ENCODE measurements at places on chromosomes 12 and 14.

DNA sequence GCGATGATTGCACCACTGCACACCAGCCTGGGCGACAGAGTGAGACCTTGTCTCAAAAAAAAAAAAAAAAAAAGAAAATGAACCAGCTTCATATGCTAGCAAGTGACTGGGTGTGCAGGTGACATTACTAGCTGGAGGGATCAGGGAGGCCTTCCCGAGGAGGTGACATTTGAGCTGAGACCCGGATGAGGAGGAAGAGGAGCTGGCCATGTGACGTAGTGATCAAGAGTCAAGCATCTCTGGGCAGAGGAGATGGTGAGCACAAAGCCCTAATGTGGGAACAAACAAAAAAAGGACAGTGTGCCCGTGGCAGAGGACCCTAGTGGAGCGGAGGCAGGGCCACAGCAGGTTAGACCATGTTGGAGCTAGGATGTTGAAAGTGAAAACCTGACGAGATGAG is 3.5 kb upstream of the PTPN6 start:
- no peak for DNase-seq

GRCh38 chr12:66279123-66279712 is 23.1 kb upstream of the HELB start:
- no peak for DNase-seq

DNA sequence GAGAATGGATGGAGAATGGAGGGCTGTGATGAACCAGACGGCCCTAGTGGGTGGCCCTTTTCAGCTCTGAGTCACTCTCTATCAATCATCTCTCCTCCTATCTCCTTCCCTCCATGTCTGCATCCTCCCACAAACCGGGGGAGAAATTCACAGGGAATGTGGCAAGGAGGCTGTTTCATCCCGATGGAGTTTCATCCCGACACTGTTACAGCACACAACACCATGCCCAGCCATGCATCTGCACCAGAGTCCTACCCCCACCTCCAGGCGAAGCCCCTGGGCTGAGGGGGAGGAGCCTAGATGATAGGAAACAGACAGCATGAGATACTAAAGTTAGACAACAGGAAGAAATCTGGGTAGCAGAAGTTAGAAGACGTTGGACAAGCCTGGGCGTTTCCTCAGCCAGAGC is 20.8 kb downstream of the SLC8B1 start:
- DNase-seq = no peak

GRCh38 chr12:51401020-51401419 is 9.8 kb upstream of the GALNT6 start:
- DNase-seq = no peak

- DNase-seq = no peak
These were observed 50.4 kb downstream of the ITPR2 start for GRCh38 chr12:26782372-26783130.

GRCh38 chr12:76402259-76402658 is 54.0 kb upstream of the BBS10 start:
- no peak for DNase-seq

- no peak for DNase-seq
These were observed 35.4 kb downstream of the SPTLC2 start for GRCh38 chr14:77580964-77581505.

GRCh38 chr12:124771462-124772288 is 92.0 kb downstream of the SCARB1 start:
- DNase-seq = peak; percentile 77

DNA sequence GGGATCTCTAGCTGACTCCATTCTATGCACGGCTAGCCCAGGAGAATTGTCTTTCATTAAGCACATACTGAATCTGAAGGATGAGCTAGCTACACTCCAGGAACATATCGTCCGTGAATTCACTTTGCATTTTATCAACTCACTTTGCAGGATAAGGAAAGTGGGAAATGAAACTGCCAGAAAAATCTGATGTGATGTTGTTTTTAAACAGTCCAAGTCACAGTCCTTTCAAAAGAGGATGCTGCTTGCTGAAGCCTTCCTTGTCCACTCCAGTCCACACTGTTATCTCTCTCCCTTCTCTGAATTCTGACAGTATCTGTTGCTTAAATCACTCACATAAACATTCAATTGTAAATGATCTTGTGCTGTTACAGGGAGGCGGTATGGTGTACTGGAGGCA is 12.7 kb upstream of the TMCC3 start:
- no peak for DNase-seq

DNA sequence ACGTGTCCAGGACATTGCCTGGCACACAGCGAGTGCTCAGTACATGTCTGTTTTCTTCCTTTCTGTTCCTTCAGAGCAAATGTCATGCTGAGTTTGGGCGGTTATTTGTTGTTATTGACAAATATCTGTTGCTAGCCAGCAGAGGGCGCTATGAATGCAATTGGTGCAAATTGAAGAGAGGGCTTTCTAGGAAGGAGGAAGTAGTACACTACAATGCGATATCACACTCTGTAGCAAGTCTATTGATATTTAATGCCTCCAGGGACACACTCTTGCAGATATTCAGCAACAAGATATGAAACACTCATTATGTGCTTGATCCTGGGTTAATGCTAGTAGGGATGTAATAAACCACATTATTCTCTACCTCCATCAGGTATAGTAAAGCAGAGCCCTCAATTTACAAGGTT is 267.3 kb upstream of the SRRM4 start:
- DNase-seq = peak; percentile 44

GRCh38 chr12:92191061-92191460 is 45.4 kb upstream of the BTG1 start:
- no peak for DNase-seq

DNA sequence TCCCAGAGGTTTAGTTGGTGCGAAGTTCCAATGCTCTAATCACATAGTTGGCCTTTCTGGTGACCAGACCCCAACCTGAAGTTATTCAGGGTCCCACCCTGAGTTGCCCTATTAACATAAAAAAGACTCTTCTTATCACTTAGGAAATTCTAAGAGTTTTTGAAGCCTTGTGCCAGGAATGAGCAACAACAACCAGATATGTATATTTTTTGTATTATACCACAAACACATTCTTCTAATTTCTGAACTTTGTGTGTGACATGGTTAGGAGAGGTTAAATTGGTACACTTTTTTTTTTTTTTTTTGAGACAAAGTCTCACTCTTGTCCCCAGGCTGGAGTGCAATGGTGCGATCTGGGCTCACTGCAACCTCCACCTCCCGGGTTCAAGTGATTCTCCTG is 320.4 kb upstream of the PDE3A start:
- no peak for DNase-seq

GRCh38 chr14:33348510-33348909 is 409.8 kb downstream of the NPAS3 start:
- no peak for DNase-seq

- no peak for DNase-seq
These were observed 332.0 kb downstream of the CACNA1C start for GRCh38 chr12:2384533-2385351.

DNA sequence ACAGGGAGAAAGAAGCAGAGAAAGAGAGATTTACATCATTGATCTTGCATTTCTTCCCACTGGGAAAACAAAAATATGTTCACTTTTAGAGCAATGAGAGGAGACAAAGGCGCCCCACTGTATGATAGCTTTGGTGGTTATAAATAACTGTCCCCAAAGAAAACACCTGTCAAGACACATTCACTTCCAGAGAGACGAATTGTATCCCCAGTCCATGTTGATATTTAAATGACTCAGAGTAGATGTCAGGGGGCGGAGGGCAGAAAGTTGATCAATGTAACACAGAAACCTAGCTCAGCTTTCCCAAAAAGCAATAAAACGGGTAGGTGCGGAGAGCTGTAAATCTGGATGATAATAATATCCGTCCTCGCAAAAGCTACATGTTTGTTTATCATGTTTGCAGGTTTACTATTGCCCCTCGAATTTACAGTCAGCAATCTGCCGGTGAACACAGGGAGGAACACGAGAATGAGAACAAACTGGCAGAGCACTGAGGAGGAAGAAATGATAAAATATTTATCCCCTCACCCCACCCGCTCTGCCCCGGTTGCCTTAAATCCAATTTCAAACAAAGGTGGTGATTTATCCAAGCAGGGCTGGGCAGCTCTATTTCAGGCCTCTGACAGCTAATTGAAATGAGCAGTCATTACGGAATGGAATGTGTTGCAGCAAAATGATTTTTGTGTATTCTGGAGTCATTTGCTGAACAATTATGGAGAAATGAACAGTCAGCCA is 84.4 kb downstream of the CMKLR1 start:
- DNase-seq = no peak

GRCh38 chr12:121570467-121571283 is 10.1 kb downstream of the KDM2B start:
- no peak for DNase-seq

DNA sequence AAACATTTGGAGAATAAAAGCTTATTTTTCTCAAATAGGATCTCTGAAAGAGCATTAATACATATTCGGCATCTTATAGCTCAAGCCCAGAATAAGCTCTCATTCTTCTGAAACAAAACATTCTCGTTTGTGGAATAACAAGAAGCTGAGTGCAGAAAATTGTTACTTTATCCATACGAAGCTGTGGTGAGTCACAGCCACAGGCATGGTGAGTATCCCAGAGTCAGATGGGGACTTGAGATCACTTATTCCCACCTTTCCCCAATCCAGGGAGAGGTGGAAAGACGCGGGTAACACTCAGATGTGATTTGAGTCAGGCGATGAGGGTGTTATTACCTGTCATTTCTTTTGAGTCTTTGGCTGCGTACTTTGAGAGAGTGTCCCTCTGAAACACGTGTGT is 214.6 kb upstream of the TMEM132C start:
- no peak for DNase-seq

GRCh38 chr12:47216150-47216677 is 136.5 kb upstream of the AMIGO2 start:
- DNase-seq = no peak

DNA sequence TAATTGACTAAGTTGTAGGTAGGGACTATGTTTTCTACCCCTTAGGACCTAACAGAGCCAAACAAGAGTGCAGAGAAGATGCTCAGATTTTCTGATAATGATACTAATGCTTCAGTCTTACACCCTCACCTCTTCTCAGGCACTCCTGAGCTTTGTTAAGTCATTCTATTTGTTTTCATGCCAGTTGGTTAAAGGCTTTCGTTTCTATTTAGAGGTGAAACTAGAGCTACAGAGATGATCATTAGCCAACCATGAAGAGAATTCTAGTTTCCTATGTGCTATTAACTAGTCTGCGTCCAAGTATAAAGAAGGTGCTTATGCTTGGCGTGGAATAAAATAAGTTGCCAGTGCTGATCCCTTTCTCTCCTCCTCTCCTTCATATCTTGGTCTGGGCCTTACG is 34.6 kb upstream of the PYGL start:
- no peak for DNase-seq

GRCh38 chr12:81668475-81668874 is 90.7 kb downstream of the PPFIA2 start:
- no peak for DNase-seq

- no peak for DNase-seq
These were observed 462.5 kb downstream of the AEBP2 start for GRCh38 chr12:19901841-19902240.

GRCh38 chr14:47261350-47261749 is 414.1 kb downstream of the MDGA2 start:
- no peak for DNase-seq

DNA sequence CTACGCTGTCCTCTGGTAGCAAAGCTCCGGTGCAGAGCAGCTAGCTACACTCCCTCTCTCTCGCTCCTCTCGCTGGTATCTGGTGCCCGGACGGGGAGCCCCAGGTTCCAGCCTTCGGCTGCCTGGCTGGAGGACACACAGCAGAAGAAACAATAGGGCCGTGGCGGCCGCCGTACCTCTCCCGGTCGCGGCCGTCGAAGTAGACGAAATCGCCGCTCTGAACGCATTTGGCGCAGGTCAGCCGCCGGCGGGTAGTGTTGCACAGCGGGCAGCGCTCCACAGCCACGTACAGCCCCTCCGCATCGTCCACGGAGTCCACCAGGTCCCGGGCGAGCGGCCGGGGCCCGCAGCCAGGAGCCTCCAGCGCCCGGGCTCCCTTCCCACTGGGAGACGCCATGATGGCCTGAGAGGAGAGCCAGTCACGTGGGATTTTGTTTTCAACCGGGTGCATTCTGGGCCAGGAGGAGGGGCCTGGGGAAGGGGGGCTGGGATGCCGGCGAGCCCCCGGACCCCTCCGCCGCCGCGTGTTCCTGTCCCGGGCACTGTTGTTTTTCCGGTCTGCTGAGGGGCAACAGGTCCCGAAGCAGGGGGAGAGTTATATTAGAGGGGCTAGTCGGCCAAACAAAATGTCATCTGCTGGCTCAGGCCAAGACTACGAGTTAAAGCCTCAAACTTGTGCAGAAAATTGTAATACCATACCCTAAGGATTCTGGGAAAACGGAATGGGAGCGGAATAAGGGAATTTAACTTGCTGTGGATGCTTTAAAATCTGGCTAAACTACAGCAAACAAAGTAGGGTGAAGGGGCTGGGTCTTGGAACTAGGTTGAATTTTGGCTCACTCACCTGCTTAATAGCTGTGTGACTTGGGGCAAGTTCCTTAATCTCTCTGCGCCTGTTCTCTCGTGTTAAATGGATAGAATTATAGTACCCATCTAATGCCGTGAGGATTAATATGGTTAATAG is at the start of gene ATG14:
ATG14 (minus strand) TSS at position 405 of the 964 bp plus-strand sequence; CDS start at position 397, 8 bp downstream.
- DNase-seq = peak; percentile 82

GRCh38 chr14:72948481-72949138 is 22.3 kb downstream of the DCAF4 start:
- peak; percentile 27 for DNase-seq

- DNase-seq = no peak
These were observed 13.4 kb downstream of the BTBD6 start for GRCh38 chr14:105261781-105262180.

DNA sequence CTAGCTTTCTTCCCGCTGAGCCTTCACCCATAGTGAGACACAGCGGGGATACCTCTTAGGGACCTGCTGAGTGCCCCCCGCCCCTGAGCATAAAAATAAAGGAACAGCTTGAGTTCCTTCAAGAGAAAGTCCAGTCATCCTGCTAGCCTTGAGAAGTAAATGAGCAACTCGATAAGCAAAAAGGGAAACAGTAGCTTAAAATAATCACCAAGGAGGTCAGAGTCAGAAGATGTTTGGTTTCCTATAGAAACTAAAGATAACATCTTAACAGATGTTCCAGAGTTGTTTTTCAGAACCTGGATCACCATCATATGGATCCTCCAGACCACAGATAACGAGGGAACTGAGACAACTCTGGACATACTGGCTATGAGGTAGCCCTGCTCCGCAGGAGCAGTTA is 94.0 kb downstream of the BCAT1 start:
- DNase-seq = no peak

DNA sequence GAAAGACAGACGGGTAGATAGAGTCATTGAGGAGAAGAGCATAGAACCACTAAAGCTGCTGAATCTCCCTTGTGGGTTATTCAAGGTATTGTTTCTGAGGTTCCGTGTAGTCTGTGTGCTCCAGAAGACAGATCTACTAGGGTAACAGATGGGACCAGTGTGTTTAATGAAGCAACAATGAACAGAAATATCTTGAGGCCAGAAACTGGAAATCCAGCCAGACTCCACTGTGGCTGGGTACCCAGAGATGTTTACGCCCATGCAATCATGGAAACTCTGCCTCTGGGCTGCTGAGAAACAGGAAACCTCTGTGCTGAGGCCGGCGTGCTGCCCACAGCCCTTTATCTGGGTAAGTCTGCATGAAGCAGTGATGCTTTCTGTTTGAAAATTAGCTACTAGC is 8.3 kb downstream of the PROX2 start:
- peak; percentile 53 for DNase-seq

Data from amygdala (tissue), 56 donors.